Heart right ventricle (tissue), 16 donors: ENCODE measurements at places on chromosomes 7 and 10. TPM values are rescaled to one million over a fixed set of nuclear protein-coding genes. Genes with fewer than 3 reads are reported as not detected.
A peak's percentile ranks its signal among the peaks of the same experiment; 100 is the strongest.

GNB2 gene
- total RNA-seq: 91.6 TPM

DNA sequence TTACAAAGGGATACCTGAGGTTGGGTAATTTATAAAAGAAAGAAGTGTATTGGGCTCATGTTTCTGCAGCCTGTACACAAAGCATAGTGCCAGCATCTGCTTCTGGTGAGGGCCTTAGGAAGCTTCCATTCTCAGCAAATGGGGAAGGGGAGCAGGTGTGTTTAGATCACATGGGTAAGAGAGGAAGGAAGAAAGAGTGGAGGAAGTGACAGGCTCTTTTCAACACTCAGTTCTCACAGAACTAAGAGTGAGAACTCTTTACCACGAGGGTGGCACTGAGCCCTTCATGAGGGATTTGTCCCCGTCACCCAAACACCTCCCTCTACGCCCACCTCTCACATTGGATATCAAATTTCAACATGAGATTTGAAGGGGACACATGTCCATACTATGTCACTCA is 506 bp upstream of the FAM170B start:
- peaks cover 40% of the 10 kb centered on the region for H3K4me1 ChIP-seq
- no peak overlapping the region for H3K27ac ChIP-seq
- H3K27me3 ChIP-seq: no peaks in the 10 kb centered on the region
- no peak overlapping the region for H3K4me3 ChIP-seq
- no peak for DNase-seq
- H3K36me3 ChIP-seq: no peaks in the 10 kb centered on the region

JMJD1C gene
- 31.1 TPM for total RNA-seq

DNA sequence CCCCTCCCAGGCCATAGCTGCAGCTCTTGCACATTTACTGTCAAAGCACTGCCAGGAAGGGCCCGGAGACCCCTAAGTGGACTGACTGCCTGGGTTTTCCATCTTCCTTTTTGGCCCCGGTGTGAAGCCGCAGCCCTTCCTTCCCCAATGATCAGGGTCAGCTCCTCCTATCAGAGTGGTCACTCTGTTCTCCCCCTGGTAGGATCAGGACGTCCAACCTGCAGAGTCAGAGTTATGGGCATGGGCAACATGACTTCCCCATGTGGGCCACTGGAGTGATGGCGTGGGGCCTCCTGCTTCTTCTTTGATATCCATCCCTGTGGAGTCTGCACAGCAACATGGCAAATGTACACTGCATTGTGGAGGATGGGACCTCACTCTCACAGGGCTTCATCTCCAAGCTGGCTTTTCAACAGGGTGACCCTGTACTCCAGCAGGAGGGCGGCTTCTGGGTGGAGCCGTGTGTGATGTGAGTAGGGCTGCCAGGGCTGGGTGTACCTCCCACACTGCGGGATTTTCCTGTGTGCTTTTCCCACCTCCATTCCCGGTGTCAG is 6.4 kb upstream of the RAMP3 start:
- H3K27me3 ChIP-seq: peaks cover 17% of the 10 kb centered on the region
- no peak overlapping the region for H3K4me3 ChIP-seq
- no peak for DNase-seq
- no peaks in the 10 kb centered on the region for H3K36me3 ChIP-seq

DNA sequence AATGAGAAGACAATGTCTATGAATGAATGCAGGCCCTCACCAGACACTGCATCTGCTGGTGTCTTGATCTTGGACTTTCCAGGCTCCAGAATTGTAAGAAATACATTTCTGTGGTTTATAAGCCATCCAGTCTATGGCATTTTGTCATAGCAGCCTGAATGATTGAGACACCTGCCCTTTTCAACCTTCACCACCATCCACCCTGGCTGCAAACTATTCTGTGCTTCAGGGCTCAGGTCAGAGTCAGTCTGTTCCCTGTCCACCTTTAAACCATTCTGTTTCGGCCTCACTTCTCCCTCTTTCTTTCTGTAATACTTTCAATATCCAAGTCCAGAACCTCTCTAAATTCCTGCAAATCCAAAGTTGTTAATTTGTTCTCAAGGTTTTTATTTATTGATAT is 15.9 kb upstream of the CDK13 start:
- no peak for DNase-seq
- H3K4me3 ChIP-seq: no peak overlapping the region
- H3K36me3 ChIP-seq: no peaks in the 10 kb centered on the region
- no peaks in the 10 kb centered on the region for H3K27me3 ChIP-seq
- H3K4me1 ChIP-seq: no peaks in the 10 kb centered on the region

RBP3 gene
- not detected for total RNA-seq

GRCh38 chr7:136045992-136046391 is 68.8 kb upstream of the MTPN start:
- H3K4me3 ChIP-seq: no peak overlapping the region
- H3K27ac ChIP-seq: no peak overlapping the region
- H3K36me3 ChIP-seq: no peaks in the 10 kb centered on the region

- H3K4me1 ChIP-seq: no peaks in the 10 kb centered on the region
- peak overlapping the region; percentile 25 for H3K27ac ChIP-seq
Observed at GRCh38 chr7:22114440-22114981, 168.8 kb upstream of the CDCA7L start.

FFAR4 gene
- total RNA-seq: not detected
